ENCODE measurements at places on chromosomes 11 and 22.
A peak's percentile ranks its signal among the peaks of the same experiment; 100 is the strongest.

- DNase-seq: no peak
These were observed 4.4 kb downstream of the RPS19BP1 start for GRCh38 chr22:39528080-39528661.

GRCh38 chr11:49432242-49432848 is 223.9 kb upstream of the FOLH1 start:
- DNase-seq: no peak

DNA sequence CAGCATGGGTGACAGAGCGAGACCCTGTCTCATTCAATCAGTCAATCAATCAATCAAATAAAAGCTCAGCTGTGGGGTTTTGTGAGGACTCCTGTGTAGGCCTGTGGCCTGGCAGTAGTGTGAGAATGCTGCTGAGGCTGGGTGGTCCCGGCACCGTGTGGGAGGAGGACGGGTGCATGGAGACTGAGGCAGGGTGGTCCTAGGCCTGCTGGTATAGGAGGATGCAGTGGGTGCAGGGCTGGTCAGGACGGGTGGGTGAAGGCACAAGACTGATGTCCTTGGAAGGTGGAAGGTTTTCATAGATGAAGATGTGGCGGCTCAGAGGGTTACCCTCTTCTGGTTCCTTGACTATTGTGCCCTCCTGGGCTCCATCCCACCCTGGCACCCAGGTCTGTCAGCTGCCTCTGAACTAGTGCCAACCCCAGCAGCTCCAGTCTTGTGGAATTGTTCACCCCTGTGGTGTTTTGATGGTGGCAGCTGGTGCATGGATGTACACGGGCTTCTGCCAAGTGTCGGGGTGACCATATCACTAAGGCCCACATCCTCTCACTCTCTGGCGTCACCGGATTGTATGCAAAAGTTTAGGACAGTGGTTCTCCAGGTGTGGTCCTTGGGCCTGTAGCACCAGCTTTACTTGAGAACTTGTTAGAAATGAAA is 23.7 kb downstream of the TANGO2 start:
- DNase-seq: no peak

DNA sequence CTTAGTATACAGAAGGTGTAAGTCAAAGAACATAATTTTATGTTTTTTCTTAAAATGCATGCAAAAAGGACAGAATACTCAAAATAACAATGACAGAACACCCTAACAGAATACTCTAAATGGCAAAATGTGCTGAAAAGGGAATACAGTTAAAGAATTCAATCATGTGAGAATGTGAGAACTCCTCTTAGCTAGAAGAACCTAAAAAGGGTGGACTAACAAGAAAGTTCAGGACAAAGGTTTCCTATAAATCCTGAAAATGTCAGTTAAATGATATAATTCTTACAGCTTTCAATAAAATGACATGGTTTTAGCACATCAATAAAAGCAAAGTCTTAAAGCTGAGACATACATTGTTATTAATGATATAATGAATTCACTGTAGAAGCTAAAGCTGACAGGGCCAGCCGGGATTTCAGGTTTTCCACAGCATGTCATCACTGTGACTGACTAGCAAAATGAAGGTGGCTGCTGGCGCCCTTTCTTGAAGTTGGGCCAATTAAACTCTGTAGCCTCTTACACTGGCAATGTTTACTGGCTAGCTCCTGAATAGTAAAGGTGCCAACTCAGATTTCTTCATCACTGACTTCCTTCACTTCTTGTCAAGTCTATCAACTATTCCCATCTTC is 244.4 kb downstream of the TTC28 start:
- DNase-seq: no peak

GRCh38 chr11:111329306-111330204 is 31.2 kb downstream of the POU2AF3 start:
- no peak for DNase-seq

DNA sequence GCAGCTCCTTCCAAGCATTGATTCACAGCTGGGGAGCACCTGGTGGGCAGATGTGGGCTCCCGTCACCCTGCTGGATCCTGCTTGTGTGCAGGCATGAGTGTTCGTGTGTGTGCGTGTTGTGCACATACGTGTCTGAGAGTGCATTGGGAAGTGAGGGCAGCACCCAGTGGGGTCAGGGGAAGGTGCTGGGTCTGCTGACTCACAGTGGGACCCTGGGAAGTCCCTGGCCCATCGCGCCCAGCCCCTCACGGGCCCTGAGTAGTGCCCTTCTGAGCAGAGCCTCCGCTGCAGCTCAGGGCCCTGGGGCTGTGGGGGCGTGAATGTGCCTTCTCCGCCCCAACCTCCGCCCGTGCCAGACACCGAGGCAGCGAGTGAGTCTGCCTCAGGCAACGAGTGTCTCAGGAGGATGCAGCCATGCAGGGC is 36.8 kb downstream of the WNT11 start:
- DNase-seq: no peak

DNA sequence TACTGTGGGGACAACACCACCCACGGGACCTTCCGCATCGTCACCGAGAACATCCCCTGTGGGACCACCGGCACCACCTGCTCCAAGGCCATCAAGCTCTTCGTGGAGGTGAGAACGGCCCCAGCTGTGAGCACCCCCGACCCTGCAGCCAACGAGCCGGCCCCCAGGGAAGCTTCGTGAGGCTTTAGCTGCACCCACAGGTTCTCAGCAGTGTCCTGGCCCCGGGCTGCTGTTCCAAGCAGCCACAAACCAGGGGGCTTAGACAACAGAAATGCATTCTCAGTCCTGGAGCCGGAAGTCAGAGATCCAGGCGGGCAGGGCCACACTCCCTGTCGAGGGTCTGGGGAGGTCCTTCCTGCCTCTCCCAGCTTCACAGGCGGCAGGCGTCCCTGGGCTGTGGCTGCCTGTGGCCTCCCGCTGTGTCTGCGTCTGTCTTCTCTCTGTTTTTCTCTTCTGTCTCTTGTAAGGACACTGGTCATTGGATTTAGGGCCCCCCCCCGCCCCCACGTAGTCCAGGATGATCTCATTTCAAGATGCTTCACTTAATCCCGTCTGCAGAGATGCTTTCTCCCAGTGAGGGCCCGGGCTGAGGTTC is 12.5 kb downstream of the MUC5B start:
- DNase-seq: no peak

- peak; percentile 74 for DNase-seq
These were observed 3.9 kb upstream of the RAB38 start for GRCh38 chr11:88179141-88179540.

DNA sequence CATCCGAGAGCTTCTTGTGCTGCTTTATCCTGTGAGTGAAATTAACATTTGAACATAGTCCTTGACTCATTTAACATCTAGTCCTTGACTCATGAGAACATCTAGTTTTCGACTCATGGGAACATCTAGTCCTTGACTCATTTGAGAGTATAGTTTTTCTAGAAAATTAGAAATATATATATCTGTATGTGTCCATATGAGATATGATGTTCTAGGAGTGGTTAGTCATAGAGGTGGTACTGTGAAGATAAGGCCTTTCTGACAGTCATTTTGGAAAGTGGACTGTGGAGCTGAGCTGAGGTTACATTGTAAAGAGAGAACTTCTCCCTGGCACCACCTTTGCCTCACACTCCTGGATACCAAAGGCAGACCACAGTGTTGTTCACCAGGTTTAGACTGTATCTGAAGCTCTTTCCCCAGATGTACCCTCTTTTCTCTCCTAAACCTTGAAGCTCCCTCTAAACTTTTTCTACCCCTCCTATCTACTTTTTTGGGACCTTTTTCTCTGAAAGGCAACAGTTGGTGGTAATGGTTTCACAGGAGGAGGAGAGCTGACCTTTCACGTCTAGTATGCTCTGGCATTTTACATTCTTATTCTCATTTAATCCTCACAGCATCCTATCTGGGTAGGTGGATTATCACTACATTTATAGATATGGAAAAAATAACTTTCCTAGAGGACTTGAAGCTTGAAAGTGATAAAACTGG is 67.2 kb downstream of the PPP2R1B start:
- no peak for DNase-seq

DNA sequence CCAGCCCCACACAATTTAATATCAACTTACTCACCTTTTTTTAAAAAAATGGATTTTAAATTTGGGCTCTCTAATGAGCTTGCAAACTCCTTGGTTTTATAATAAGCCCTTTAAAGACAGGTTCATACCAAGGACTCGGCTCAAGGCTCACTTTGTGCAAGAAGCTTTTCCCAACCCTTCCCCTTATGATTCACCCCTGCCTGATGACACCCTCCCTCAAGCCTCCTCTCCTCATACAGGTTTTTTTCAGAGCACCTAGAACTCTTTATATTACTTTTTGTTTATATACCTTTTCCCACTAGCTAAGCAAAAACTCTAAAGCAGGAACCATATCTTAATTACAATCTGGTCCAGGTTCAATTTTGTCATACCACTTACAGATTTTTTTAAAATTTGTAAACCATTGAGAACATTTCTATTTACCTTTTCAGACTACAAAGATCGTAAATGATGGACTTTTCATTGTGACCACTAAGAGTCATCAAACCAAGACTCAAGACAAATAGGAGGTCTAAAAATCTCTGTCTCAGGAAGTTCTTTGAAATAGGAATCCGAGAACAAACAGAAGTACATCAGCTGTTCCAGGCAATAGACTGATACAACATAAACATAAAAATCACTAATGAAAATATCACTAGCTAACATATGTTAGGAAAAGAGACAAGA is 13.1 kb upstream of the EXPH5 start:
- DNase-seq: no peak

- no peak for DNase-seq
These were observed 172.5 kb downstream of the MN1 start for GRCh38 chr22:27628891-27629631.

- DNase-seq: peak; percentile 94
These were observed 1.7 kb upstream of the TXNRD2 start for GRCh38 chr22:19943082-19944026.

GRCh38 chr11:61751384-61751783 is 1.1 kb upstream of the MYRF start:
- no peak for DNase-seq

- DNase-seq: peak; percentile 21
These were observed 70.0 kb downstream of the EXT2 start for GRCh38 chr11:44165432-44165831.

DNA sequence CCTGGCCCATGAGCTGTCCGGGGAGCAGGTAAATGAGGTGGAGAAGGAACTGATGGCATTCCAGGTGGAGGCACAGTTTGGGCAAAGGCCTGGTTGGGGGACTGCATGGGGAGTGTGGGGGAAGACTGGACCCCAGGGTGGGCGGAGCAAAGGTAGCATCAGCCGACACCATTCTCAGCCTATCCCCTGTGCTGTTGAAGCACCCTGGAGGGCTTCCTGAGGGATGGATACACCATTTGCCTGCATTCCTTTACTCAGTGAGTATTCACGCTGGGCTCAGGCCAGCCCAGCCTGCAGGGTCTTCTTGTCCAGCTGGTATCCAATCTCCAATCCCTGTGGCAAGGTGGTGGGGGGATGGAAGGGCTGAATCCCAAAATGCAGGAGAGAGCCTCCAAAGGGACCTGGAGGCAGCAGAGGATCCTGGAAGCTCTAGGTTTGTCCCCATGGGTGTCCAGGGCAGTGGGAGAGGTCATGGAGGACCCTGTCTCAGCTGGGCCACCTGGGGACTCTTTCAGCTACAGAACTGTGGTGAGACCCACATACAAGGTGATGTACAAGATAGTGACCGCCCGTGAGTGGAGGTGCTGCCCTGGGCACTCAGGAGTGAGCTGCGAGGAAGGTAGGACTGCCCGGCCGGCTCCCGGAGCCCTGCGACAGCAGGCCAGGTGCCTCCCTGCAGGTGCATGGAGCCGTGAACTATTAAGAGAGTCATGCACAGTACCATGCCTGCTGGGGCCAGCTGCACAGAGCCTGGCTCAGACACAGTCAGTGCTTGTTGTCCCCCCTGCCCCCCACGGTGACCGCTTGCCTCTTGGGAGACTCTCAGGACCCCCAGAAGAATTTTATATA is 9.5 kb downstream of the EMID1 start:
- no peak for DNase-seq

- DNase-seq: no peak
These were observed 41.3 kb downstream of the VSIG10L2 start for GRCh38 chr11:125987066-125987641.

- DNase-seq: no peak
These were observed 52.4 kb downstream of the TECTA start for GRCh38 chr11:121153472-121153871.

GRCh38 chr11:57649826-57650738 is at the start of gene YPEL4:
Gene YPEL4 (minus strand): TSS chr11:57649912. CDS start chr11:57647107, 2,805 bp downstream.
- DNase-seq: peak; percentile 86

DNA sequence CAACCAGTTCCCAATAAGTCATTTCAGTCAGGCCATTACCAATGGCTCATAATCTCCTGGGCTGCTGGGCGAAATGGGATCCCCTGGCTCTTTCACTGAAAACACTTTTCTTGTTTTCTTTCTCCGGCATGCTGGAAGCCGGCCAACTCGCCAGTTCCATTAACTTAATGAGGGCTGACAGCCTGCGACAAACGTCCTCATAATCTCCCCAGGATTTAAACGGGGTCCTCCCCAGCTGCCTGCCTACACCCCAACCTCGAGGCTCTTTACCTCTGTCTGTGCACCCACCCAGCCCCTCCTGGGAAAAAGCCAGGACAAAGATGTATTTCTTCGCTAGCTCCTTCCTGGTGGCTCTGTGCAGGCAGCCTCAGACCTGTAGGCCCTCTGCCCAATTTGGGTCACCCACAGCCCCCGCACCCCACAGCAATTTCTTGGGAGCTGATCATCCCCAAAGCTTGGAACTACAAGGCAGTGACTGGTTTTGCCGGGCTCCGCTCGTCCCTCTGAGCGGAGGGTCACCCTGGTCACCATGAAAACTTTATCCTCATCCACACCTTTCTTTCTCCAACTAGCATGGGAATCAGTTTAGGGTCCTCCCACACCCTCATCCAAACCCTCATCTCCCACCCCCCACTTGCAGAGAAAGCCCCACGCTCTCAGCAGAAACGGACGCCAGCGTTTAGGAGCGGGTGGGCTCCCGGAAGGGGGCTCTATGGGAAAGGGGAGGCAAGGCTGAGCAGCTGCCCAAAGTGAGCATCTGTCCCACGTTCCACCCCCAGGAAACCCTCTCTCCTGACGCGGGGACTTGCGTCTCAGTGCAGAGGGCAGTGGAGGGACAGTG is 51.1 kb upstream of the KCNQ1OT1 start:
- DNase-seq: no peak

- DNase-seq: no peak
These were observed 50.1 kb downstream of the ACER3 start for GRCh38 chr11:76910620-76911414.

DNA sequence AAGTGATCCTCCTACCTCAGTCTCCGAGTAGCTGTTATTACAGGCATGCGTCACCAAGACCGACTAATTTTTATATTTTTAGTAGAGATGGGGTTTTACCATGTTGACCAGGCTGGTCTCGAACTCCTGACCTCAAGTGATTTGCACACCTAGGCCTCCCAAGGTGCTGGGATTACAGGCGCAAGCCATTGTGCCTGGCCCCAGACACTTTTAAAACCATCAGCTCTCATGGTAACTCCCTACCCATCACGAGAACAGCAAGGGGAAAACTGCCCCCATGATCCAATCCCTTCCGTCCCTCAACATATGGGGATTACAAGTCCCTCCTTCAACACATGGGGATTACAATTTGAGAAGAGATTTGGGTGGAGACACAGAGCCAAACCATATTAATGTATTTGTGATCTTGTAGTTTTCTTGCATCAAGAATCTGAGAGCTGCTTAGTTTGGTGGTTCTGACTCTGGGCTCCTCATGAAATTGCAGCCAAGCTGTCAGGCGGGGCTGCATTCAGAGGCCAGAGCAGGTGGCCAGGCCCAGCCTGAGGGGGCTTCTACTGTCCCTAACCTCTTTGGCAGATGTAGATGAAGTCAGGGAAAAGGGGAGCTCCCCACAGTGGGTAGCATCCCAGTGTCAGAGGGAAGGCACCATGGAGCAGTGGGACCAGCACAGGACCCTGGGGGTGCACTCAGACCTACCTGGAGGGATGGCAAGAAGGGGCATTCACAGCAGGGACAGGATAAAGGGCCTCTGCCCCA is 31.2 kb upstream of the PRAME start:
- no peak for DNase-seq

All from fibroblast of skin of right biceps (primary cell).